Activated CD4-positive, alpha-beta T cell treated with anti-CD3 and anti-CD28 coated beads for 36 hours (primary cell): ENCODE measurements at places on chromosomes 7 and 10.

- H3K27me3 ChIP-seq = no peaks in the 10 kb centered on the region
- DNase-seq = peak; percentile 57
- no peak overlapping the region for H3K4me3 ChIP-seq
- peak overlapping the region; percentile 82 for H3K27ac ChIP-seq
Observed at GRCh38 chr10:132158122-132158741, 28.5 kb upstream of the DPYSL4 start.

GRCh38 chr10:51063659-51064535, 10.4 kb upstream of the PRKG1 start:
- no peaks in the 10 kb centered on the region for H3K36me3 ChIP-seq
- DNase-seq = no peak
- H3K27ac ChIP-seq = no peak overlapping the region
- no peak overlapping the region for H3K4me3 ChIP-seq

DNA sequence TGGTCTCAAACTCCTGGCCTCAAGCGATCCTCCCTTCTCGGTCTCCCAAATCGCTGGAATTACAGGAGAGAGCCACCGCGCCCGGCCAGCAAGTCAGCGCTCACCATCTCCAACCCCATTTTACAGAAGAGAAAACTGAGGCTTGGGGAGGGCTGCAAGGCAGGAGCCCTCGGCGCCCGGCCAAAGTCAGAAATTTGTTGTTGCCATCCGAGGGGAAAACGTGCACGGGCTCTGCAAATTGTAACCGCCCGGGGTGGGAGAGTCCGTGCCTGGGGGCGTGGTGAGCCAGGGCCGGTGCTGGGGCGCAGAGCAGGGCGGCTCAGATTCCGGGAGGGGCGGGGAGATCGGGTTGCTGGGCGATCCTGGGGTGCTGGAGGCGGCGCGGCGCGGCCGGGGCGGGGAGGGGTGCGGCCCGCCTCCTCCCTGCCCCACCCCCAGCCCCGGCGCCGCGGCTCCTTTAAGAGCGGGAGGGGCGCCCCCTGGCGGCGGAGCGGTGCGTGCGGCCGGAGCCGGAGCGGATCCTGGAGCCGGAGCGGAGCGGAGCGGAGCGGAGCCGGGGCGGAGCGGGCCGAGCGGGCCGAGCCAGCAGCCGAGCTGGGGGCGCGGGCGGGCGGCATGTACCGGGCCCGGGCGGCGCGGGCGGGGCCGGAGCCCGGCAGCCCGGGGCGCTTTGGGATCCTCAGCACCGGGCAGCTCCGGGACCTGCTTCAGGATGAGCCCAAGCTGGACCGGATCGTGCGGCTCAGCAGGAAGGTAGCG, at the start of gene VPS37D:
VPS37D (plus strand) TSS at position 488 of the 759 bp plus-strand sequence; CDS start at position 616, 128 bp downstream.
- H3K27me3 ChIP-seq = peaks cover 40% of the 10 kb centered on the region
- H3K27ac ChIP-seq = no peak within 1 kb of the TSS
- DNase-seq = peak; percentile 96
- peaks cover 5% of the 10 kb centered on the region for H3K4me1 ChIP-seq

DNA sequence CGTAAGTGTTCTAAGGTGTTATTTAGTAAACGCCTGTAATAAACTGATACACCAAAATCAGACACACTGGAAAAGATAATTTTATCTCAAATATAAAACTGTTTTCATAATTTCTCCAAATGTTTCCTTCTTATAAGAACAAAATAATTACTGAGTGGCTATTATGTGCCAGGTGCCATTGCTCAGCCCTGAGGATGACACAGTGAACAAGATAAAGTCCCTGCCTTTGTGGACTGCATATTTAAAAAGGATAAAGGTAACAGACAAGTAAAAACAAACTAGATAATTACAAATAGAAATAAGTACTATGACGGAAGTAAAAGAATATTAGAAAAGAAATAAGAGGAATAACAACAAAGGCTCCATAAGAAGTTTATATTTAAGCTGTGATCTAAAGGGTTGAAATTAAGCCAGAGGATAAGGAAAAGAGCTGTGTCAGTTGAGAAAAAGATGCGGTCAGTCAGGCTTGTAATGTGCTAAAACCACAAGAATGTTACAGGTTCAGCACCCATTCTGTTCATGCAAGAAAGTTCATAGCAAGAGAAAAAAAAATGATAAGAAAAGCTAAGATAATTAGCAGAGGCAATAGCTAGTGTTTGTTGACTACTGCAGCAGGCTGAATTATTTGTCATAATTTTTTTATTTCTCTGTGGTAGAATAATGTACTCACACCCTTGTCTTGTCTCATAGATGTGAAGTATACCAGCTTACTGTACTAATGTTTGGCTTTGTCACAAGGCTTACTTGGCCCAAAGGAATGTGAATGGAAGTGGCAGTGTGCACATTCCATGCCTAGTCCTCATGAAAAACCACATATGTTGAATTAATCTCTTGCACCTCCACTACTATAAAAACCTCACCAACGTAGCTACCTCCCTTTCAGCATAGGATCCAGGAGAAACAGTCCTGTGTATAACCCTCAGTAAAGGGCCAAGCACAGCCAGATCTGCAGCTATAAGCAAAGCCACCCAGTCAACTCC, 75.1 kb downstream of the CRPPA start:
- peaks cover 2% of the 10 kb centered on the region for H3K36me3 ChIP-seq
- DNase-seq = no peak
- no peaks in the 10 kb centered on the region for H3K4me1 ChIP-seq
- no peaks in the 10 kb centered on the region for H3K27me3 ChIP-seq
- no peak overlapping the region for H3K27ac ChIP-seq

DNA sequence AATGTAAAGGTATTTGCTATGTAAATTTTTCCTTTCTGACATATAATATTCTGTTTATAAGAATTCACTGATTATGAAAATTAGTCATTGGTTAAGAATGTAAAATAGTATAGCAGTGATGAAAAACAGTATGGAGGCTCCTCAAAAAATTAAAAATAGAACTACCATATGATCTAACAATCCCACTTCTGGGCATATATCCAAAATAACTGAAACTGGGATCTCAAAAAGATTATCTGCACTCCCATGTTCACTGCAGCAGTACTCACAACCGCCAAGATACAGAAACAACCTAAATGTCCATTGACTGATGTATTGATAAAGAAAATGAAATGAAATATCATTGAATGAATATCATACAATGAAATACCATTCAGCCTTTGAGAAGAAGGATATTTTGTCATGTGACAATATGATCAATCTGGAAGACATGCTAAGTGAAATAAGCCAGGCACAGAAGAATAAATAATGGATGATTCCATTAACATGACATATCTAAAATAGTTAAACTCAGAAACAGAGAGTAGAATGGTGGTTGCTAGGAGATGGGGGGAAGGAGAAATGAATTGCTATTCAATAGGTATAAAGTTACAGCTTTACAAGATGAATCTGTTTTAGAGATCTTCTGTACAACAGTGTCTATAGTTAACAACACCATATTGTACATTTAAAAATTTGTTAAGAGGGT, 14.0 kb downstream of the C10orf88 start:
- DNase-seq = no peak
- no peak overlapping the region for H3K4me3 ChIP-seq
- no peaks in the 10 kb centered on the region for H3K27me3 ChIP-seq
- peaks cover 35% of the 10 kb centered on the region for H3K36me3 ChIP-seq
- H3K4me1 ChIP-seq = no peaks in the 10 kb centered on the region

DNA sequence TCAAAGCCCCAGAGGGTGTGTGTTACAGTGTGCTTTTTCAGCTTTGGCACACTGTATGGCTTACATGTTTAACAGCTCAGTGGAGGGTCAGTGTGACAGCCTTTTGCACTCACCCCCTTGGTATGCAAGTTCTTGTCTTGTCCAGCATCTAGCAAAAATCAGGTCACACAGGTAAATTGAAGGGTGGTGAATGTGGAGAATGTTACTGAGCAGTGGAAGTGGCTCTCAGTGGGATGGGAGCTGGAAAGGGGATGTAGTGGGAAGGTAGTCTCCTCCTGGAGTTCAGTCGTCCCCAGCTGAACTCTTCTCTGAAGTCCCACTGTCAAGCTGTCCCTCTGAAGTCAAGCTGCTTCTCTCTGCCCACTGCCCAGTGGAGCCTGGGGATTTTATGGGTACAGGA, 21.0 kb upstream of the C10orf90 start:
- DNase-seq = no peak
- H3K4me3 ChIP-seq = no peak overlapping the region
- H3K27me3 ChIP-seq = peaks cover 2% of the 10 kb centered on the region
- H3K27ac ChIP-seq = no peak overlapping the region

GRCh38 chr10:121838149-121838548, 89.7 kb downstream of the ATE1 start:
- H3K27ac ChIP-seq = no peak overlapping the region
- H3K27me3 ChIP-seq = no peaks in the 10 kb centered on the region
- no peak for DNase-seq
- H3K4me3 ChIP-seq = no peak overlapping the region

DNA sequence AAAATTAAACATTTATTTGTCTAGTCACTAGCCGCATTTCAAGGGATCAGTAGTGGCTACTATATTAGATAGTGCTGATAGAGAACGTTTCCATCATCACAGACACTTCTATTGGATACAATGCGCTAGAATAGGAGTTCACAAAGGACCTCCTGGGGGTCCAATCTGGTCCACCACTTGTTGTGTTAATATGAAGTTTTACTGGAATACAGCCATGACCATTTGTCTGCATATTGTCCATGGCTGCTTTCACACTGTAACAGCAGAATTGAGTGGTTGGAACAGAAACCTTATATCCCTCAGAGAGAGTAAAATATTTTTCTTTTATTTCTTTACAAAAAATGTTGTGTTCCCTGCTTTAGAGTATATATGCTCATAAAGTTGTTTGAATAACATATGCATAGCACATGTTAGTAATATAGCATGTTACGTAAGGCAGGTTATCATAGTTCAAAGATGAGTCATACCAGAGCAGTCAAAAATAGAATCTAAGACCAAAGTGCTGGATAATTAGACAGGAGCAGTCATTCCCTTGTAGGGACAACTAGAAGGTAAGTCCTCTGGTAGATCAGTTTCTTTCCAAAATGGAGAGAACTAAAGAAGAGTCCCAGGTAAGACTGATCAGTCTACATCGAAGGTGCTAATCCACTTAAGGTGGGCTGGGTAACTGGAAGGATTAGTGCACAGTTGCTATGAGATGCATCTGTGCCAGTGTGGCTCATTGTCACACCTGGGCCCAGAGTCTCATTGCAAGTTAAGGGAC, 14.9 kb downstream of the BZW2 start:
- no peaks in the 10 kb centered on the region for H3K27me3 ChIP-seq
- no peak overlapping the region for H3K27ac ChIP-seq

GRCh38 chr7:108836256-108836655, 266.6 kb downstream of the DNAJB9 start:
- no peaks in the 10 kb centered on the region for H3K4me1 ChIP-seq
- H3K4me3 ChIP-seq = no peak overlapping the region
- H3K27ac ChIP-seq = no peak overlapping the region
- H3K27me3 ChIP-seq = no peaks in the 10 kb centered on the region

DNA sequence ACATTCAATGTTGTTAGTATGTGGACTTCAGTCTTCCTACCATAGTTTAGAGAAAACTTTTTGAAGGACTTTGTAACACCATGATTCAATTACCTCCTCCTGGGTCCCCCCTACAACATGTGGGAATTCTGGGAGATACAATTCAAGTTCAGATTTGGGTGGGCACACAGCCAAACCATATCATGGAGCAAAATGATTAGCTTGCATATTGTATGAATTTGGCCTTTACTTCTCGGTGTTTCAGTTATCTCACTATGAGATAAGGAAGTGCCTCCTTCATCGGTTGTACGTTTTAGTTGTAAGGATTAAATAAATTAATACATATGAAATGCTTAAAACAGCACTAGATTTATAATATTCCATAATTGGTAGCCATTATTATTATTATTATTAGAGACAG, 428.7 kb downstream of the EXOC4 start:
- H3K27ac ChIP-seq = no peak overlapping the region
- DNase-seq = no peak
- H3K4me3 ChIP-seq = no peak overlapping the region
- H3K36me3 ChIP-seq = peaks cover 5% of the 10 kb centered on the region
- H3K27me3 ChIP-seq = no peaks in the 10 kb centered on the region

- H3K27ac ChIP-seq = no peak within 1 kb of the TSS
- no peaks in the 10 kb centered on the region for H3K27me3 ChIP-seq
- no peak within 1 kb of the TSS for H3K4me3 ChIP-seq
- no peaks in the 10 kb centered on the region for H3K4me1 ChIP-seq
- no peak for DNase-seq
Observed at GRCh38 chr10:86668297-86669165, at the start of gene LDB3. Gene LDB3 (plus strand): TSS chr10:86668511. CDS start chr10:86668692, 181 bp downstream.

- H3K4me1 ChIP-seq = no peaks in the 10 kb centered on the region
- peaks cover 28% of the 10 kb centered on the region for H3K36me3 ChIP-seq
- DNase-seq = no peak
- H3K27me3 ChIP-seq = no peaks in the 10 kb centered on the region
Observed at GRCh38 chr7:33325754-33326484, 196.6 kb downstream of the BBS9 start.

- H3K4me3 ChIP-seq = no peak overlapping the region
- no peaks in the 10 kb centered on the region for H3K4me1 ChIP-seq
- DNase-seq = no peak
Observed at GRCh38 chr7:1707756-1708595, 37.9 kb downstream of the ELFN1 start.

DNA sequence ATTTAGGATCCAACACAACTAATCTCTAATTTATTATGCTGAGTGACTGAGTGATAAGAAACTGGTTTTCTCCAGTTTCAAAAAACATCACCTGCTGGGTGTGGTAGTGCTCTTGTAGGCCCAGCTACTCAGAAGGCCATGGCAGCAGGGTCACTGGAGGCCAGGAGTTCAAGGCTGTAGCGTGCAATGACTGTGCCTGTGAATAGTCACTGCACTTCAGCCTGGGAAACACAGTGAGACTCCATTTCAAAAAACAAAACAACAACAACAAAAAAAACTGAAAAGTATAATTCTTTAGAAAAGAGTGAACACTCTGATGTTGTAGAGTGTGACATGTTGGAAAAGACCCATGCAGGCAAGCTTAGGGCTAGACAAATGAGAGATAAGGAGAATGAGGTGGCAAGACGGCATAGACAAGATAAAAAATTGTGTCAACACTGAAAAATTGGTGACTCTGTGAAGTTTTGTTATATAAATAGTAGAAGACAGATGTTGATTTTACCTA, 150.1 kb upstream of the GPR22 start:
- no peaks in the 10 kb centered on the region for H3K4me1 ChIP-seq
- DNase-seq = no peak
- no peak overlapping the region for H3K4me3 ChIP-seq
- H3K27me3 ChIP-seq = no peaks in the 10 kb centered on the region

GRCh38 chr7:1669064-1669951, 769 bp upstream of the ELFN1 start:
- H3K27ac ChIP-seq = no peak overlapping the region
- no peak overlapping the region for H3K4me3 ChIP-seq
- H3K4me1 ChIP-seq = peaks cover 6% of the 10 kb centered on the region
- DNase-seq = peak; percentile 21
- no peaks in the 10 kb centered on the region for H3K36me3 ChIP-seq
